Urothelium cell line (cell line): ENCODE measurements at places on chromosomes 4 and X.

- no peak for DNase-seq
These were observed 57.7 kb upstream of the TXK start for GRCh38 chr4:48191758-48192157.

GRCh38 chr4:21986307-21986706 lies 37.7 kb upstream of the KCNIP4 start:
- DNase-seq: no peak

DNA sequence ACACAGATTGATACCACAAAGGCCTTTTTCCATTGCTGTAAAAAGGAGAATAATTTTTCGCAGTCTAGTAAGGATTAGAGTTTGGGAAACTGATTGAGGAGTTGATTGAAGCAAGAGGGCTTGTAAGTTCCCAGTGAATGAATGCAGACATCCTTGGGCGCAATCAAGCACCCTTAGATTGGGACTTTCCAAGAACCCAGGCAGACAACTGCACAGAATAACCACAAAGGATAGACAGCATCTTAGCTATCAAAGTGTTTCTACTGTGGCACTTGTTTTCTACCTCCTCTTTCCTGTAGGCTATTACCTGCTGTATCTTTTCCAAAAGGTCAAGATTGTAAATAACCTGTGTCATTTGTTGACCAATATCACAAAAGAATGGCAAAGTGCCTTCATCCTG lies 2.6 kb downstream of the COX18 start:
- no peak for DNase-seq

GRCh38 chr4:128364565-128364964 lies 77.0 kb upstream of the PGRMC2 start:
- no peak for DNase-seq

- no peak for DNase-seq
These were observed 554.2 kb downstream of the GABRG1 start for GRCh38 chr4:45569619-45570018.

- no peak for DNase-seq
These were observed 9.2 kb downstream of the AVPR2 start for GRCh38 chrX:153913701-153914100.

DNA sequence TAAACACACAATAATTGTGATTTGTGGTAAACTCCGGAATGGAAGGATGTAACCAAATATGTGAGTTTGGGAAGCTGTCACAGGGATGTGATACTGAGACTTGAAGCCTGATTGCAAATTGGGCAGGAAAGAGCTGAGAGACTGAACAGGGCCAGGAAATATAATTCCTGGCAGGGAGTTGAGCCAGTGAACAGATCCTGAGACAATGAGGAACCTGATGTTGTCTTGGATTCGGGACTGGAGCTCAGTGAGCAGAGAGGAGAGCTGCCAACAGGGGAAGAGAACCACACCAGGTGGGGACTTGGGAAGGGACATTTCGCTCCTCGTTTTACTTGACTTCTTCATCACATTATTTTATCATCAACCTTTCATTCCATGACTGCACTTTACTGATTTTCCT lies 386.0 kb downstream of the TLL1 start:
- no peak for DNase-seq

DNA sequence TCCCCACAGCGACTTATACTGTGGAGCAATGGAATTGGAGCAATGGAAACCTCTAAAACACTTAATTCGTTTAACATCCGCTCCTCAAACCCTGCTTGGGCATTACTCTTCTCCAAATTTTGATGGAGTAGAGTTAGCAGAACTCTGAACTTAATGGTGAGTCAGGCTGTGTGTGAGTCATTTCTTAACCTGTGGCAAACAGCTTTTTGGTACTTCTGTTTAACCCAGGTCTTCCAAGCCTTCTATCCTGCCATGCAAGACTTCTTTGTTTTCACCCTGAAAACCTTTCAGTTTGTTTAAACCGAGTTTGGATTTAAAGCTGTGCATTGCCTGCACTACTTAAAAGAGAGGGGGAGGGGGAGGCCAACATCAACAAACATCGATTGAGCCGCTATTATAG lies 3.6 kb upstream of the AMOT start:
- DNase-seq: no peak

DNA sequence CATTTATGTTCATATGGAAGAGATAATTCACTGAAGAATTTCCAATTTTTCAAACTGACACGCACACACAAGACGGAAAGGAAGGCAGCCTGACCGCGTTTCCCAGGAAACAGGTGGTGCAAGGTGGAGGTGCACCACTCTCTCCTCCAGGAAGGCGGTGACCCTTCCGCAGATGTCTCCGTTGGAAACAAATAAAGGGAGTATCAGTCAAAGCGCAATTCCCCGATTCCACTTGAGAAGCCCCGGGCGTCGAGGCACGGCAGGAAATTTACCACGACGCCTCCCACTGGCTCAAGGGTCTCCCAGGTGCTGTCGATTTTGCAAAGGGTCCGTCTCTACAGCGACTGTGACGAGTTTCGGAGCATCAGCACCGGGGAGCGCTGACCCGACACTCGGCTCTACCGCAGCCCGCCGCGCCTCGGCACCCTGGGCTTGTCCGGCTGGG lies 770 bp upstream of the TIGD2 start:
- no peak for DNase-seq

- no peak for DNase-seq
These were observed 185.6 kb upstream of the BANK1 start for GRCh38 chr4:101604976-101605375.

GRCh38 chr4:41026971-41027370 lies 187.4 kb downstream of the APBB2 start:
- no peak for DNase-seq

- no peak for DNase-seq
These were observed 69.4 kb upstream of the HGFAC start for GRCh38 chr4:3372264-3372932.

- peak; percentile 9 for DNase-seq
These were observed 86.2 kb downstream of the PPEF1 start for GRCh38 chrX:18793601-18794089.

DNA sequence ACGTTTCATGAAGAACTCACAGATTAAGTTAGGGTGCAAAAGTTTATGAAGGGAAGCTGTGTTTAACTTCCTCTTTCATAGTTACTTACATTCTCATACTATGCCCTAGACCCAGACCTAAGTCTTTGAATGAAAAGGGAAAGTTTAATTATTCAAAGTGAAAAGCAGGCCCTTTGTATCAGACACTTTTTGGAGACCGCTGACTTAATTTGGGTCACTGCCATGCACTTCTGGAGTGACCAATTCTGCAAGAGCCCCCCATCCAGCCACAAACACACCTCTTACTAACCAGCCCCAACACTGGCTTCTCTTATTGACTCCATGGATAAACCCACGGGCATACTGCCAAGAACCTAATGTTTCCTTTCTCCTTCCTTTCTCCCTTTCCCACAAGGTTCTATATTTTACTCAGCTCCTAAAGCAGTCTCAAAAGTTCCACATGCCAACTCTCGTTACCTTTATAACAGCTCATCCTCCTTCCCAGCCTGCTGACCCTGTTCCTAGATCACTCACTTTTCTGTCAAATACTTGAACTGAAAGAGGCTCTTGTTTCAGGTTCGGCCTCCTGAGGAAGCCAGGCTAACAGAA lies 34.5 kb downstream of the ABCE1 start:
- no peak for DNase-seq

DNA sequence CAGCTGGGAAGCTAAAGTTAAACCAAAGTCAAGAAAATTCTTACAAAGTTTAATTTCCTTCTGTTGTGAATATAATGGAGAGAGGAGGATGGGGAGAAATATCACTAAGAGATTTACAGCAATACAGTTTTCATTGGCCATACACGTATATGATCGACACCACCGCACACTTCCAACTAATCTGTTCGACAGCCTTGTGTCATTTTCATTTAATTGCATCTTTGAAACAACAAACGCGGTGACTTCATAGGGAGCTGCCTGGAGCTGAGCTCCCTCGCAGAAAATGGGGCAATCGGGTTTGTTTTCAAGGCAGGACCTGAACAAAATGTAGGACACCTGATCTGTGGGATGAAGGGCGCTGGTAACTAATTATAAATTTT lies 1.3 kb downstream of the PTPN13 start:
- DNase-seq: peak; percentile 8

- no peak for DNase-seq
These were observed 168.8 kb downstream of the SH3KBP1 start for GRCh38 chrX:19718642-19719041.

DNA sequence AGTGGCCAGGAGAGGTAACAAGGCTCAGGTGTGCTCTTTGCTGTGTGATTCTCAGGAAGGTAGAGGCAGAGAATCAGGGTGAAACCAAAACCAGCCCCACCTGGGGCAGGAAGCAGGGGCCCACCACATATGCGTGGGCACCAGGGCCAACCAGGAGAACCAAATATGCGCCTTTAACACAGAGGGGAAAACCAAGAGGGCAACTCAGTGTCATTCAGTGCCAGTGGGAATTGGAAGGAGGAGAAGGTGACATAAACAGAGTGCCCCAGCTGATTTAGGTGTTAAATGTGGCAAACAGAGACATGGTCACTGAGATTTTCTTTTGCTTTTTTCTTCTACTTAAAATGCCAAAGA lies 106.8 kb upstream of the MAMLD1 start:
- DNase-seq: no peak

DNA sequence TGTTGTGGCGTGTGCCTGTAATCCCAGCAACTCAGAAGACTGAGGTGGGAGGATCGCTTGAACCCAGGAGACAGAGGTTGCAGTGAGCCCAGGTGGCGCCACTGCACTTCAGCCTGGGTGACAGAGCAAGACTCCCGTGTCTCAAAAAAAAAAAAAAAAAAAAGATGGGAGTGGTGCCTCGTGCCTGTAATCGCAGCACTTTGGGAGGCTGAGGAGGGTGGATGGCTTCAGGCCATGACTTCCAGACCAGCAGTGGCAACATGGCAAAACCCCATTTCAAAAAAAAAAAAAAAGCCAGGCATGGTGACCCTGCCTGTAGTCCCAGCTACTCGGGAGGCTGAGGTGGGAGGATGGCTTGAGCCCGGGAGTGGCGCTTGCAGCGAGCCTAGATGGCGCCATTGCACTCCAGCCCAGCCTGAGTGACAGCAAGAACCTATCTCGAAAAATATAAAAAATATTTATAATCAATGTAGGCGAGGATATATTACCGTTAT lies 27.0 kb downstream of the EIF2S3 start:
- peak; percentile 1 for DNase-seq

DNA sequence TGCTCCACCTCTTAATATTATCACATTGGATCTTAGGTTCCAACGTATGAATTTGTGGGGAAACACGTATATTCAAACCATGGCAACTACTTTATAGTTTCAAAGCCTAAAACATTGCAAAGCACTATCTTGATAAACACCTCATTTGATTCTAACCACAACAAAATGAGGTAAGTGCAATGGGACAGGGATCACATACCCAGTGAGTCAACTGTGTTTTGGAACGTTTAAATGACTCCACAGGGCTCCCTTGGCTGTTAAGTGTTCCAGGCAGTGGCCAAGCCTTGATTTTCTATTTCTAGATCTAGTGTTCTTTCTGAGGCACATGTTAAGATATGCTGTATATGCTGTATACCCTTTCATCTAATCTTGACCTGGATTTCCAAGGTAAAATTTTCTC lies 54.5 kb upstream of the C1QTNF7 start:
- no peak for DNase-seq

- DNase-seq: no peak
These were observed 2017.2 kb upstream of the TENM3 start for GRCh38 chr4:180225977-180226376.

- DNase-seq: no peak
These were observed 20.9 kb upstream of the RAB40A start for GRCh38 chrX:103540145-103540544.

- no peak for DNase-seq
These were observed 133.5 kb downstream of the BTC start for GRCh38 chr4:74660866-74661265.

GRCh38 chr4:10743357-10743756 lies 58.8 kb upstream of the CLNK start:
- no peak for DNase-seq

DNA sequence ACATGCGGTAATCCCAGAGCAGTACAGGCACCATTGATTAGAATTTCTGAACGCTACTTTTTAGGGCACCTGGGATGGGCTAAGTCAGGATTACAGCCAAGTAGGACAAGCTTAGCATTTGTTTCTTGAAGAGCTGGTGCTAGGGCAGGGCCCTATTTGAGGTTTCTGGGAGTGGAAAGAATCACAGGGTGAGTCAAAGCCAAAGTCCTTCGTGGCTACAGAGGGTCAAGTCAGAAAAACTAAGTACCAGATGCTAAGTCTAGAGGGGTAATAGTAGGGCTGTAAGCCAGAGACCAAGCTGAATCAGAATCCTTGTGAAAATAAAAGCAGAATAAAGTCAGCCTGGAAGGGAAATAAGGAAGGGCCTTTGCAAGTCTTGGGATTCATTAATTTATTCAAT lies 448.6 kb downstream of the ZIC3 start:
- DNase-seq: no peak

GRCh38 chr4:113834298-113834697 lies 72.8 kb upstream of the CAMK2D start:
- DNase-seq: no peak

DNA sequence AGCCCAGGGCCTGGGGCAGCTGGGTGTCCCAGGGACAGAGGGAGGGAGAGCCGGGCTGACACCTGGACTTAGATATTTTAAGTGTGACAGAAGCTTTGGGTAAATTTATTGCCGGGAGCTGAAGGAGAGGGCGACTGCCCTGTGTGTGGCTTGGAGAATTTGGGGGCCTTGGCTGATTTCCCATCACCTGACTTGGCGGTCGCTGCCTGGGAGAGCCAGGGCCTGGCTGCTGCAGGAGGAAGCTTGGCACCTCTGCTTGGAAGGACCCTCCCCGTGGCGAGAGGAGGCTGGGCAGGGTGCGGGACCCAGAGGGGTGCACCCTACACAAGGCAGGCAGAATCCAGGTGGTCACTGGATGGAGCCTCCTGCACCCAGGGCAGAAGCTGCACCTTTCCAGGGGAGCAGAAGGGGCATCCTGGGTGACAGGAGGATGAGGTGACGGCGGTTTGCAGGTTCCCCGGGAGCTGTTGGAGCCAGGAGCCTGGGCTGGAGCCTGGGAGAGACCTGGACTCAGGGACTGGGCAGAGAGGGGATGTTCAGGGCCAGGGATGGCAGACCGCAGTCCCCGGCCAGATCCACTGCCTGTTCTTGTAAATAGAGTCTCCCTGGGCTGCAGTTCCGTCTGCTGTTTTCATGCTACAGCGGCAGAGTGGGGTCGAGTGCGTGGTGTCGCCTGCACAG lies 72.0 kb downstream of the RGS12 start:
- no peak for DNase-seq

- no peak for DNase-seq
These were observed 231.7 kb downstream of the FBXW7 start for GRCh38 chr4:152304220-152304619.

- peak; percentile 13 for DNase-seq
These were observed 279.9 kb upstream of the SLIT2 start for GRCh38 chr4:19971829-19972228.

DNA sequence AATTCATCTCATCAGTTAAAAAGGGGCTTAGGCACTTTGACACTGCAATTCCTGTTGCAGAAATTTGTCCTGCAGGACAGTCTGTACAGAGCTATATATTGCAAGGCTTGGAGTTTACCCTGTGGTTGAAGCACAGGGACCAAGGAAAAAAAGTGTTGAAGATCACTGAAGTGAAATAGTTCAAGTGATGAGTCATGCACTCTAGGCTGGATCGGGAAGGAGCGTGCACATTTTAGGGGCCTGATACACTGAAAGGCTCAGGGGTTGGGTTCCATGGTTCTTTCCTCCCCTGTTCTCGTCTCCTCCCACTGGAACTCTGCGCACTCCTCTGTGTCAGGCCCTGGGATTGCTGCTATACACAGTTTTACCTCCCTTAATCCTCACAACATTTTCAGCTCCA lies 104.9 kb upstream of the ARMCX2 start:
- peak; percentile 36 for DNase-seq
